Right ventricle myocardium inferior (tissue), 1 donor: ENCODE measurements at places on chromosomes 5 and 9. TPM values are rescaled to one million over a fixed set of nuclear protein-coding genes. Genes with fewer than 3 reads are reported as not detected.

Gene CCL27
- not detected for total RNA-seq

DNA sequence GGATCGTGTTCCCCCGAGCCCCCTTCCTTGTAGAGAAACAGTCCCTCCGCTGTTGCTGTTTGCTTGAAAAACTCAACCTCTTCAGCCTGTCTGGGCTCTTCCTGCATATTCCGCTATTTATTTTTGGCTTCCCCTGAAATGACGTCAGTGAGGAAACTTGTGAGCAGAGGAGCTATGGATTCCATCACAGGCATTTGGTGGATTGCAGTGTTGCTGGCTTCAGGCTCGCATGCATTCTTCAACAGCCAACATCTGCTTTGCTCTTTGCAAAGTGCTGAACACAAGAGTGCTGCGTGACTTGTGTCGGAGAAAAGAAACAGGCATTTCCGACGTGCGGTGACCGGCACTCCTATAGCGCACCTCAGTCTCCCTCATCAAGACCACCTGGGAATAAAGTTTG lies 232.7 kb downstream of the RFK start:
- DNase-seq: no peak

Gene AHRR
- 2.1 TPM for total RNA-seq

- DNase-seq: no peak
Observed at GRCh38 chr5:144202726-144203125, 32.1 kb downstream of the KCTD16 start.

DNA sequence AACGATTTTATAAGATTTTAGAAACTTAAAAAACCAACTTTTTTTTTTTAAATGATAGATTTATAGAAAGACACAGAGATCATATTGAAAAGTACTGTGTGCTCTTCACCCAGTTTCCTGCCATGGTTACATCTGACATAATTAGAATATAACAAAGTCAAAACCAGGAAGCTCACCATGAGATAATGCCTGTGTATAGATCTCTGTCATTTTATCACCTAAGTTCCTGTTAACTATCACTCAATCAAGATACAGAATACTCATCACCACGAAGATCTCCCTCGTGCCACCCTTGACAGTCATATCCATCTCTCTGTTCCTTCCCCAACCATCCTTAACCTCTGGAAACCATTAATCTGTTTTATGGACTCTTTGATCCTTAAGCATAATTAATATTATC lies 39.1 kb downstream of the POC5 start:
- DNase-seq: no peak

DNA sequence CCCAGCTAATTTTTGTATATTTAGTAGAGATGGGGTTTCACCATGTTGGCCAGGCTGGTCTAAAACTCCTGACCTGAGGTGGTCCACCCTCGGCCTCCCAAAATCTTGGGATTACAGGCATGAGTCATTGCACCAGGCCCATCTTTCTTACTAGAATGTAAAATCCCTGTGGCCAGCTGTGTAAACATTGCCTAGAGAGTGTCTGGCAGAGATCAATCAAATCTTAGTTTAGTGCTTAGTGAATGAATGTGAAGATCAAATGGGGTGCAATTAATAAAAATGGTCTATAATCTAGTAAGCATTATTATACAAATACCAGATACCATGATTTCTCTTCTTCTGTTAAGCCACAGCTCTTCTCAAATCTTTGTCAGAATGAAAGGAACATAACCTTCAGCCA lies 289.9 kb downstream of the KCTD16 start:
- no peak for DNase-seq
